ENCODE measurements at places on chromosomes 1 and 21.

DNA sequence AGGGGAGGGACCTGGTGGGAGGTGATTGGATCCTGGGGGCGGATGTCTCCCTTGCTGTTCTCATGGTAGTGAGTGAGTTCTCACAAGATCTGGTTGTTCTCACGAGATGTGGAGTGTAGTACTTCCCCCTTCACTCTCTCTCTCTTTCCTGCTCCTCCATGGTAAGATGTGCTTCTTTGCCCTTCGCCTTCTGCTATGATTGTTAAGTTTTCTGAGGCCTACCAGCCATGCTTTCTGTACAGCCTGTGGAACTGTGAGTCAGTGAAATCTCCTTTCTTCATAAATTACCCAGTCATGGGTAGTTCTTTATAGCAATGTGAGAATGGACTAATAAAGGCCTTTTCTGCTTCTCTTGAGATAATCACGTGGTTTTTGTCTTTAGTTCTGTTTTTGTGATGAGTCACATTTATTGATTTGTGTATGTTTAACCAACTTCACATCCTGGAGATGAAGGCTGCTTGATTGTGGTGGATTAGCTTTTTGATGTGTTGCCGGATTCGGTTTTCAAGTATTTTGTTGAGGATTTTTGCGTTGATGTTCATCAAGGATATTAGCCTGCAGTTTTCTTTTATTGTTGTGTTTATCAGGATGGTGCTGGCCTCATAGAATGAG, 45.5 kb downstream of the RABGAP1L start:
- no peak for DNase-seq

DNA sequence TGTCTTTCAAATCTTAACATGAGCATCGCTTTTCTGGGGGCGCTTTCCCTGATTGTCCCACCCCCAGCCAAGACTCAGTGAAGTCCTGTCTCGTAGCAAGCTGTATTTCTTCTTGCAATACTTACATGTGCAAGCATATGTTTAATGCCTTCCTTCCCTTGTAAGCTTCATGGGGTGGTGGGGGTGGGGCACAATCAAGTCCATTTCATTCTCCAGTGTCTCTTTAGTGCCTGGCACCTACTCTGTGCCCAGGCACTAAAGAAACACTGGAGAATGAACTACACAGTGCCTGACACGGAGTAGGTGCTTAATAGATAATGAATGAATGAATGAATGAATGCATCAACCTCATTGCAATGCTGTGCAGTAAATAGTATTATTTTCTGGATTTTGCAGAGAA, 143.1 kb downstream of the PLPP3 start:
- no peak for DNase-seq

GRCh38 chr1:115241309-115241708, 96.7 kb downstream of the NGF start:
- no peak for DNase-seq

DNA sequence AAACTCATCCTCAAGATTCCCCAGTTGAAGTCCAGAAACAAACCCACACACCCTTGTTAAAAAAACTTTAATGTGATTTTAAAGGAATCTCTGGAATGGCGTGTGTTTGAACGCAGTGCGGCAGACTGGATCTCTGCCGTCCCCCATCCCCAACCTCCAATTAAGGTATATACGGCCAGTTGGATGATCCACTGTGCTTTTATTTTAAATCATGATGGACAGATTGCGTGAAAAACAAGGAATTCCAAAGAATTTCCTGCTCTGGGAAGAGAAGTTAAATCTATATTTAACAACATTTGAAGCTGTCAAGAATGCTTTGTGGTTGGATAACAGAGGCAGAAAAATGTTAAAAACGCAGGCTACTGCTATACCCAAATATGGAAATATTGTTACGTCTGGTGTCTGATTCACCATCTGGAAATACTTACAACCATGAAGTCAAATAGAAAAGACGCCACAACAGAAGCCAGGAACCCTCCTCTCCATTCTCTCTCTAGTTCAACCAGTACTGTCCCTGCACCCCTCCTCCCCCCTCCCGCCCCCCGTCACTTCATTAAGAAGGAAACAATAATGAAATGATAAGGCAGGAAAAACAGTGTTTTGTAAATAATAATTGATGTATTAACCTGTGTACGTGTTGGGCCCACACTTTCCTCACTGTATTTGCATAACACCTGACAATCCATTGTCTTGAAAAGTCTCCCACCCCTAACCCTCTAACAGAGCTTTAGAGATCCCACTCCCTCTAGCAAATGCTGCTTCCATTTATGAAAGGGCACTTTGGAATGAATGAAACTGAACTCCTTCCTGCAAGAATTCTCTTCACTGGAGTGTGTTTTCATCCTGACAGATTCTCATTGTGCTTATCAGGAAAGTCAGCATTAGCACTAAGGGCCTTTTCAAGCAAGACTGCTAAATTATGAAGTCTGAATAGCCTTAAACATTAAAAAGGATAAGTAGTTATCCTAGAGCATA, 2.0 kb upstream of the CCN1 start:
- DNase-seq, result no peak

GRCh38 chr1:205477759-205478247, 22.0 kb upstream of the BLACAT1 start:
- no peak for DNase-seq

- DNase-seq, result no peak
Observed at GRCh38 chr1:3135073-3135702, 66.2 kb downstream of the PRDM16 start.

All from activated T-helper 1 cell treated with Interleukin-2 at 50 U/mL for 16 hours (primary cell).